ENCODE measurements at places on chromosomes 4 and X.

GRCh38 chrX:43750248-43750676, 94.2 kb downstream of the MAOA start:
- peak; percentile 5 for DNase-seq

DNA sequence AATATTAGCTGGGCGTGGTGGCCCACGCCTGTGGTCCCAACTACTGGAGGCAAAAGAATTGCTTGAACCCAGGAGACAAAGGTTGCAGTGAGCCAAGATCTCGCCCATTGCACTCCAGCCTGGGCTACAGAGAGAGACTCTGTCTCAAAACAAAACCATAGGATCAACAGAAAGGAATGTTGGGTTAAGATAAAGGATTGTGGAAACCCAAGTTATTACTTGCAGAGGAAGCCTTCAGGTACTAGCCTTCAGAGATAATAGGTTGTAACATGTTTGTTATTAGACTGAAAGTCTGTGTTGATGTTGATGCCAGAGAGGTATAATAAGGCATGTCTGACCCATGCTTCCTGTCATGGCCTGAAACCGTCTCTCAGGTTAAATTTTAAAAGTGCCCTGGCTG, 16.9 kb downstream of the SSX5 start:
- no peak for DNase-seq

GRCh38 chr4:53686521-53686920, 95.2 kb upstream of the LNX1 start:
- no peak for DNase-seq

- DNase-seq: no peak
These were observed 799.8 kb downstream of the RAPGEF2 start for GRCh38 chr4:159902648-159903047.

GRCh38 chr4:99635601-99636000, 22.0 kb downstream of the C4orf54 start:
- DNase-seq: no peak

GRCh38 chr4:142282870-142283431, 563.1 kb downstream of the INPP4B start:
- no peak for DNase-seq

- peak; percentile 35 for DNase-seq
These were observed 536 bp downstream of the OTUD5 start for GRCh38 chrX:48956728-48957414.

DNA sequence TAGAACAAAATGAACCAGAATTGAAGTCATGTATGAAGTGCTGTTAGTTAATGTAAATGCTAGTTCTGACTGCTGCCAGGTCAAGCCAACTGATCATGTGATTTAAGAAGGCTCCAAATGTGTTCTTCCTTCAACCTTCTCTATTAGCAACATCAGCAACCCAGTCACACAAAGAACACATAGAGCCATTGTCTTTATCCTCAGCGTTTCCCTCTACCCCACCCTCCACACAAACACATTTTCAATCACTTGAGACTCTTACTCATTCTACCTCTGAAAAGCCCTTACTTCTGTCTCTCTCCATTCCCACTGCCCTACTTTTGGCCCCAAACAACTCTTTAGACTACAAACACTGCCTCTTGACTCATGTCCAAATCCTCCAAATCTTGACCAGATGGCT, 89.7 kb upstream of the KDR start:
- no peak for DNase-seq

- no peak for DNase-seq
These were observed 35.5 kb downstream of the DCUN1D4 start for GRCh38 chr4:51878431-51878830.

DNA sequence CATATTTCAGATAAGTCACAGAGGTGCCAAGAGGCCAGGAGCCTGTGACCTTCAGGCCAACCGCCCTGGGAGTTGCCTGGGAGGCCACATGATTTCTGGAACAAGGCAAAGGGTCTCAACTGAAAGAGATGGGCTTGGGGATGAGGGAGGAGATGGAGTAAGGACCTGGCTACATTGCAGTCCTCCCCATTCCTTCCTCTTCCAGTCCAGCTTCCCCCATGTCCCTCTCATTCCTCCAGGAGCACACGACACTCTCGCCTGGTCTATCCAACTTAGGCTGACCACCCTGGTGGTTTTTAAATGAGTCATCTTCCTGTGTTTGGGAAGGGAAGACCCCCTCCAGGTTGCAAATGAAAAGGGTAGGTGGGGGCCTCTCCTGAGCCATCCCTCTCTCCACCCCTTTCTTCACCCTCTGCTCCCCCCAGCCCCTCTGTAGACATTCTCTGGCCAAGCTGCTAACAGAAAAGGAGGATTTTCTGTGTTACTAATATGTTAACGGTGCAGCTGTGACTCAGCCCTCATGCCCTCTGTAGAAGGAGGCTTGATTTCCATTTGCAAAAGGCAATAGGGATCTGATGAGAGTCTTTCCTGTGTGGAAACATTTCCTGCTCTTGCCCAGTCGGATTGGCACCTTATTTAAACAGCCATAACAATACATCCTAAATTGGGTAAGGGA, 79.2 kb downstream of the RTL5 start:
- no peak for DNase-seq

- DNase-seq: no peak
These were observed 1.4 kb upstream of the PHF8 start for GRCh38 chrX:54045563-54046228.

DNA sequence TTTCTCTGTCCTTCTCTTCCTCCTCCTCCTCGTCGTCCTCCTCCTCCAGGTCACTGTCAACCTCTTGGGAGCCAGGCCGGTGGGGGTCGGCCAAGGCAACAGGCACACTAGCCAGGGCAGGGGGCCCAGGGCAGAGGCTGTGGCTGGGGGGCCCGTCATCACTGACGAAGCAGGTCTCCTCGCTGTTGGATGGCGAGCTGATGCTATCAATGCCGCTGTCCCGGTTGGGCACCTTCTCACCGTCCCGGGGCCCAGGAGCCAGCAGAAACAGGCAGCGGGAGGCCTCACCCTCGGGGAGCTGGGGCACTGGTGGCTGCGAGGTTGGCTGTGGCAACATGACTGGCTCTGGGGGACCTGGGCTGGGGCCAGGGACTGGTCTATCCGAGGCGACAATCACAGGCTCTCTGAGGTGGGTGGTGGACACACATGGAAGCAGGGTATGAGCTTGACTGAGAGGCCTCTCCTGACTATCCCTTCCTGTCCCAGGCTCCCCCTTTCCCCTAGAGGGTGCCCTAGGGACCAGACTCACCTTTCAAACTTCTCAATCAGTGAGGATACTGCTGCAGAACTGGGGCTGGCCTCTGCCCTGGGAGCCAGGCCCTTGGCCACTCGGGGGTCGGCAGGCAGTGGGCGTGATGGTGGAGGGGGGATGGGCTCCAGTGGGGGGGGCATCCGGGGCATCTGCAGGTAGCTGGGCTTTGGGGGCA, 25.8 kb downstream of the FGD1 start:
- no peak for DNase-seq

DNA sequence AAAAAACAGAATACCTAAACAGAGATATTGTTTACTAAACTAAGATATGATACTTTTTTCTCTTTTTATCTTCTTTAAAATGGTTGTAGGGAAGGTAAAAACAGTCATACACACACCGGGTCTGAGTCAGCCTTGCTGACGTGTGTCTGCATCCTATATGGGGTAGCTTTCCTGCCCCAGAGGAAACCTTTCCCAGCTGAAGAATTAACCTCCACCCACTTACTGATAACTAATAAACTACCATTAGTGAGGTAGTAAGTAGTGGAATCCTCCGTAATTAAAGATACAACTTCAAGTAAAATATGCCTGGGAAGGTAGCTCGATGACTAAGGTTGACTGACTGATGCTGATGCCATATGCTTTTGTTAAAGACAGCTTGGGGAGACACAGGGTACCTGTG, 312.2 kb downstream of the DCTD start:
- DNase-seq: no peak

DNA sequence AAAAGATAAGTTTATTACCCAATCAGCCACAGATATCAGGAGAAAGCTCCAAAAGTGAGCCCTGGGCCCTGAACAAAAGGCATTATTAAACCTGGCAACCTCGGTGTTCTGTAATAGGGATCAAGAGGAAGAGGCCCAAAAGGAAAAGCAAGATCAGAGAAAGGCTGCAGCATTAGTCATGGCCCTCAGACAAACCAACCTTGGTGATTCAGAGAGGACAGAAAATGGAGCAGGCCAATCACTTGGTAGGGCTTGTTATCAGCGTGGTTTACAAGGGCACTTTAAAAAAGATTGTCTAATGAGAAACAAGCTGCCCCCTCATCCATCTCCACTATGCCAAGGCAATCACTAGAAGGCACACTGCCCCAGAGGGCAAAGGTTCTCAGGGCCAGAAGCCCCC, 75.7 kb downstream of the AGTR2 start:
- DNase-seq: no peak

DNA sequence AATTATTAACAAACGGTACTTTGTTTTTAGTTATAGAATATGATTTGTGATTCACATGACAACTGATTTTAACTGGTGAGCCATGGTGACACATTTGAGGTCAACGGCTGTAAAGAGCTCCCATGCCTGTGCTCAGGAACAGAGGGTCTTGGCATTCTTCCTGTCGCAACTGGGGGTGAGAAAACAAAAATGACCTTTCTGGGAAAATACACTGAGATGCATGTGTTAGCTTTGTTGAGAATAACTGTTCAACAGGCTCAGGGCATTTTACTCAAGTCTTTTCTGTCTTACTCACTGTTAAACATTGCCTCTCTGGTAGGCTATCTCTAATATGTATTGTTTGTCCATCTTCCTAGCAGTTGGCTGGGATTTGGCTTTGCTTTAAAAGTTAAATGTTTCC, 57.1 kb upstream of the HPGD start:
- DNase-seq: no peak

DNA sequence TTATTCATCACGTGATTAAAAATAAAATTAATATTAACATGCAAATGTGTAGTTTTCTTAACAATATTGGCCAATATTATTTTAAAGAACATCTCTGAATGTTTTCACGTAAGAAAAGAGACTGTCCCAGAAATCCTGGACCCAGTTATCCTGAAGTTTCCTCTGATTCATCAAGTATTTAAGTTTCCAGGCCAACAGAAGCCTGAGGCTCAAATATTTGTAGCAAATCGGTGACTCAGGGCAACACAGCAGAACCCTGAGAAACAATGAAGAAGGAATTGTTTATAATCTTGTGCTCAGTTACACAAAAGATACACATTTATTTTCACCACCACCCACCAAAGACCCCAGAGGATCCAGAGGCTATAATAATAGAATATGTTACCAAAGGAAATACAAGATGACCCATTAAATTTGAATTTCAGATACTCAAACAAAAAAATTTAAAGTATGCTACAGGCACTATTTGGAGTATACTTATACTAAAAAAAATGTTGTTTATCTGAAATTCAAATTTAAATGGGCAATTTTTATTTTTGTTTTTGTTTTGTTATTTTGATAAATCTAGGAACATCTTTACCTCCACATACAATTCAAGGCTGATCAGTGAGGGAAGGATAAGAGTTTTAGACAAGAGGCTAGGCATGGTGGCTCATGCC, 33.9 kb upstream of the SLC7A11 start:
- DNase-seq: no peak

GRCh38 chr4:119932277-119932676, 134.4 kb downstream of the MAD2L1 start:
- no peak for DNase-seq

- no peak for DNase-seq
These were observed 13.5 kb downstream of the KDM5C start for GRCh38 chrX:53211391-53211978.

DNA sequence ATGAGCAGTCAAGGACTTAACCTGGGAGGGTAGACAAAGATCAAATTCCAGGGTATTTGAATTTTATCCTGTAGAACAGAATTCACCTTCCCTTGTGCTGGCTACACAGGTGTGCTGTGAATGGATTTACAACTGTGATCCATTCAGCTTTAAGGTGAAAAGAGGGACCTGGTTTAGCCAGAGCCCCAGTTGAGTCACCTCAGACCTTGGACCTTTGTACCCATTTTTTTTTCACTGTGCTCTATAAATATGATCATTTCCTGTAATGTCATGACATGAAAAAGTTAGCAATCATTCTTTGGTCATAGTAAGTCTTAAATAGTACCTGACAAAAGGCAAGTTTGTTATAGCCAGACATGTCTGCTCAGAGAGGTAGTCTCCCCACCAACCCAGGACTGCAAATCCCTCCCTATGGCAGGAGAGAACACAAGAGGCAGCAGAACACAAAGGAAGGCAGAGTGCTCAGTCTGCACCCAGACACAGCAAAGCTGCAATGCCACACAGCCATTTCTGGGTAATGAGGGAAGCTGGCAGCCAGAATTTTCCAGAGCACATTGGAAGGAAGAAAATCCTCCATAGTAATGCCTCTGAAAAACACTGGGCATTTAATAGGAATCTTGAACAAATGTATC, 77.9 kb downstream of the CXXC4 start:
- no peak for DNase-seq

DNA sequence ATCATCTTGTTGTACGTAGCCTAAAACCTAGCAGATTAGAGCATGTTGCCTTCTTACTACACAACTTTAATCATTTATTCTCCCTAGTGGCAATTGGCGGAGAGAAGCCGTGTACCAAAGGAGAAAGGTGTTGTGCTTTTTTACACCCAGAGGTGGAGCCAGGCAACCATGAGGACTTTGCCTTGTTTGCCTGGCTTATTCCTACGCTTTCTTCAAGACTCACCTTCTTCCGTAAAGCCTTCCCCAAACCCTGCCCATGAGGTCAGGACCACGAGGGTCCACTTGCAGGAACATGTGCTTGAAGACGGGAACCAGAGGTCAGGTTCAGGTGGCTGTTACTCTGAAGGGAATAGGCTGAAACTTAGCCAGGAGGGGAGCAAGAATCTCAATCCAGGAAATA, 290.5 kb downstream of the RAB28 start:
- no peak for DNase-seq

DNA sequence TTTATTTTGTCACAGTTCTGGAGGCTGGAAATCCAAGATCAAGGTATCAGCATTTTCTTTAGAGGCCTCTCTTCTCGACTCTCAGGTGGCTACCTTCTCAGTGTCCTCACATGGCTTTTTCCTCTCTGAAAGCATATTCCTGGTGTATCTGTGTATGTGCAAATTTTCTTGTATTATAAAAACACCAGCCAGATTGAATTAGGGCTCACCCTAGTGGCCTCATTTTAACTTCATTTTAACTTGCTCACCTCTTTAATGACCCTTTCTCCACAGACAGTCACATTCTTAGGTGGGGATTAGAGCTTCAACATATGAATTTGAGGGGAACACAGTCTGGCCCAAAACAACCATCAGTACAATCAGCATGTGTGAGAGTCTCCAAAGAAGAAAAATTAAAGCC, 542.4 kb upstream of the FAM241A start:
- DNase-seq: no peak

GRCh38 chr4:47315346-47315745, 148.2 kb downstream of the COMMD8 start:
- no peak for DNase-seq

DNA sequence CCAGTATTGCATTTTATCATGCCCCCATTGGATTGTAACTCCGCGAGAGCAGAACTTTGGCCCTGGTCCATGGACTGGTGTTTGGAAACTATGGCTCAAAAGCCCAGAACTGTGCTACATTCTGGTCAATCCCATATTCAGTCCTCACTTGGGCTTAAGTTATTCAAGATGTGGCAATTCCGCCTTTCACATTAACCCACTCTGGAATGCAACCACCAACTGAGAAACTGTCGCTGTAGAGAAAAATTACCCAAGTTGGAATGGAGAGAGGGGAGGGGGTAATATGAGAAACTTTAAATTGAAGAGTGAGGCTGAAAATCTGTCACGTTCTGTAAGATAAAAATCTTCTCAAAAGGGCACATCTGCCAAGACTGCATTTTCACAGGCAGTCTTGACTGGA, 189.6 kb upstream of the NHS start:
- no peak for DNase-seq
